Muscle of arm (tissue), 14 donors: ENCODE measurements at places on chromosomes 6 and 20. TPM values are rescaled to one million over a fixed set of nuclear protein-coding genes. Genes with fewer than 3 reads are reported as not detected.

Gene ENPP1
- polyA plus RNA-seq: 29.7 TPM

- DNase-seq: peak; percentile 69
Measured at GRCh38 chr6:126631363-126631762, 291.4 kb downstream of the CENPW start.

Gene RFX6
- polyA plus RNA-seq: not detected

DNA sequence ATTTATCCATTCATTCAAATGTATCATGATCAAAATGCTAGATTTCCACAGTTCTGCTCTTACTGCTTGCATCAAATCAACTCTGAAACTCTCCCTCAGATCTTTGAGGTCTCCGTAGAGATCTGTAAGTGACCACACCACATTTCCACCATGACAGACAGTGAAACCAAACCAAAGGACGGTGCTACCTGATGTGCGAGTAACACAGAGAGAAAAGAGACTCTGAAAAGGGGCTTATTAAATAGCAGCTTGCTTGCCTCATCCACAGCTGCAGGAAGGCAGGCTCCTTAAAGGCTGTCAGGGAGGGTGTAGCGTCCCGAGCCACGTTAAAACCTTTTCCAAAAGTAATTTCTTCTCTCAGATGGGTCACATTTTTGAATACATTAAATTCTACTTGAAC is 335.8 kb downstream of the PACRG start:
- no peak for DNase-seq

- no peak for DNase-seq
Measured at GRCh38 chr6:158801655-158802294, 17.4 kb downstream of the EZR start.

DNA sequence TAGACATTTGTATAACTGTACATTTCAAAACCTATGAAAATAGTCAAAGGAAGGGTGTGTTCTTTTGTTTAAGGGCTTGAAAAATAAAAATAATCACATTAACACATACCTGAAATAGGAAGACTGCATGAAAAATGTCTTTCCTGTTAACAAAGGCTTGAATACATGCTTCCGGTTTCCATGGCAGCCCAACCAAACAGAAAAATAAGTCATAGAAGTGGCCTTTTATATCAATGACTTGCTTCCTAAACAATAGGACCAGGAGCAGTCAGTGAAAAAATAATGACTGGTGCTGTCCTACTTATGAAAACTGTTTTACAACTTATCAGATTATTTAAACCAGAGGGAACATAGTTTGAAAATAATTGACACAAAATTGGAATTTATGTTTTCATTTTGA is 412.6 kb upstream of the PLCB4 start:
- DNase-seq: no peak

DNA sequence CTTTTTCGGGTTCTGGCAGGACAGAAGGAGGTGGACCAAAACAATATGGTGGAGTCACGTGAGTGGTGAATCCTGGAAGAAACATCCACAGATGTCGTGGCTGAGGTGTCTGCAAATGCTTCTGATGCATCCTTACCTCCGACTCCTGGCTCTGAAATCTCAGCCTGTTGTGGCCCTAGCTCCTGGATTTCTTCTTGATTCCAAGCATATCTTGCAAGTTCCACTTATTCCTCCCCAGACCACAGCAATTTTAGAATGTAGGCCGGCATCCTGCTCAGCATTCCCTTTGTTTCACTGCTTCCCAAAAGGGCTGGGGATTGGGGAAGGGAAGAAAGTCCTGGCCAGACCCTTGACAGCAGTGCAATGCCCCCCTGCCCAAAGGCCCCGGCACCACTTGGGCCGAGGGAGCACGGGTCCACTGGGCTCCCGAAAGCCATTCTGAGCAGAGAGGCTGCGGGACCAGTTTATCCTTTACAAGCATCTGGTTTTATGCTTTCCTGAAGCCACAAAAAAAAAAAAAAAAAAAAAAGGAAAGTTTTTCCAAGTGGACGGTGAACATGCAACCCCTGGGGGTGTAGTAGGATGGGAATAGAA is 200.9 kb upstream of the RNF24 start:
- DNase-seq: no peak

DNA sequence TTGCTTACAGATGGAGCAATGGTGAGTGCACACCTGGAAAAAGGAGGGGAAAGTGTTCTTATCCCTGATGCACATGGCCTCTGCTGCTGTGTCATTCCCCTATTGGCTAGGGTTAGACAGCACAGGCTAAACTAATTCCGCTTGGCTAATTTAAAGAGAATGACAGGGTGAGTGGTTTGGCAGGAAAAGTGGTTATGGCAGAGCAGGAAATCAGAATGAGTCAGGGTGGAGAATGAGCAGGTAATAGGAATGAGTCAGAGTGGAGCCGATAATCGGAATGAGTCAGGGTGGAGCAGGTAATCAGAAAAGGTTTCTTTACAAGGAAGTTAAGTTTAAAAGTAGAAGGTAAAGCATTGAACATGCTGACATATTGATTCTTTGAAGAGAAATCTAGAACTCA is 355.5 kb upstream of the HTR1E start:
- no peak for DNase-seq

Gene MAS1
- not detected for polyA plus RNA-seq

Gene NKX2-4
- polyA plus RNA-seq: not detected

Gene RCAN2
- 6.9 TPM for polyA plus RNA-seq

GRCh38 chr6:7723041-7723447 is 2.9 kb upstream of the BMP6 start:
- peak; percentile 82 for DNase-seq

- DNase-seq: no peak
Measured at GRCh38 chr20:14785065-14785743, 447.8 kb upstream of the FLRT3 start.

DNA sequence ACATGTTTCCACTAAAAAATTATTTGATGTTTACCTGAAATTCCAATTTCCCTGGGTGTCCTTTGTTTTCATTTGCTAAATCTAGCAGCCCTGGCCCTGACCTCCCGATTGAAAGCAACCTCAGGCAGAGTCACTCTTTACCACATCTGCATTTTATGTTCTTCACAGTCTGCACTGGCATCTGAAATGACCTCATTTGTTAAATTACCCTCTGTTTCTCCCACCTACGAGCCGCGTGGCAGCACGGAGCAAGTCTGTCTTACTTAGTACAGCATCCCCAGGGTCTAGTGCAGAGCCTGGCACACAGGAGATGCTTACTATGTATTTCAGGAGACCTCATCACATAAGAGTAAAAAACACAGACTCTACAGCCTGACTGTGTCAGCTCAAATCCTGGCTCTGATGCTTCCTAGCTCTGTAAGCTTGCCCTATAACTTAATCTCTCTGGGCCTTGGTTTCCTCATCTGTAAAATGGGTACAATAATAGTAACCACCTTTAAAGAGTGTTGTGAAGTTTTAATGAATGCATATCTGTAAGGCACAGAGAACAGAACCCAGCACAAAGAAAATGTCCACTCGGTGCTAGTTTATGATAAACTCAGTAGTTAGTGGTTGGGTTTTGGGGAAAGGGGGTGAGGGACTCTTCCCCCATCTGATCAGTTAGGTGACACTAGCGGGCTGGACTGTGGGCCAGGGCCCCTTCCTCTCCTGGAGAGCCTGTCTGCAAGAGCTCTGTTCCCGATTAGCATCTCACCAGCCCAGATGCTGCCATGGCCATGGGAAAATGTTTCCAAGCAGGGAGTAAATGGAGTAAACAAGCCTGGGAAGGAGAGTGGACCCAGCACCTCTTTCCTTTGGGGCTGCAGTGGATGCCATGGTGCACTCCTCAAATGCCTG is 88.2 kb downstream of the PREX1 start:
- no peak for DNase-seq

DNA sequence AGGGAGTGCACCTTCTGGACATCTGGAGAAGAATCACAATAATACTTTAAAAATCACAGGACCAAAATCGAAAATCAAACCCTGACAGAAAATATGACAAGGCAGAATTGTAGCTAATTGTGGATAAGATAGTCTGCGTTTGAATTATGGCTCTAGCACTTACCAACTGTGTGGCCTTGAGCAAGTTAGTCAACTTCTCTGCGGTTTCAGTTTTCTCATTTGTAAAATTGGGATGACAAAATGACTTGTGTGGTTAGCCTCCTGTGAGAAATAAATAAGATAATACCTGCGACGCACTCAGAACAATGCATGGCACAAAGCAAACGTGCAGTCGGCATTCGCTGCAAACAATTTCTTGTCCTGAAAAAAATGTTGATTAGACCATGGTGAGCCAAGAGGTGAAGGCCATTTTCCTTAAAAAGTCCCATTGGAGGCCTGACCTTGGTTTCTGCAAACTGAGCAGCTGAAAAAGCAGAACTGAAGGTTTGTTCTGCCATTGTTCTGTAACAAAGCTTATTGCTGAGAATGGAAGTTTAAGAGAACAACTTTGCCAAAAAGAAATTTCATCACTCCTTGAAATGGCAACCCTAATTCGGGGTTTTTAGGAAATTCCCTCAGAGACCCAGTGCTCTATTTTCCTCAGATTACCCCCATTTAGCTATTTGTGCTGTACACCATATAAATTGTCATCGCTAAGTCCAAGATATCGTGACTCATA is 266.3 kb downstream of the ERMARD start:
- no peak for DNase-seq

- DNase-seq: no peak
Measured at GRCh38 chr6:97438011-97438671, 155.1 kb upstream of the MMS22L start.

DNA sequence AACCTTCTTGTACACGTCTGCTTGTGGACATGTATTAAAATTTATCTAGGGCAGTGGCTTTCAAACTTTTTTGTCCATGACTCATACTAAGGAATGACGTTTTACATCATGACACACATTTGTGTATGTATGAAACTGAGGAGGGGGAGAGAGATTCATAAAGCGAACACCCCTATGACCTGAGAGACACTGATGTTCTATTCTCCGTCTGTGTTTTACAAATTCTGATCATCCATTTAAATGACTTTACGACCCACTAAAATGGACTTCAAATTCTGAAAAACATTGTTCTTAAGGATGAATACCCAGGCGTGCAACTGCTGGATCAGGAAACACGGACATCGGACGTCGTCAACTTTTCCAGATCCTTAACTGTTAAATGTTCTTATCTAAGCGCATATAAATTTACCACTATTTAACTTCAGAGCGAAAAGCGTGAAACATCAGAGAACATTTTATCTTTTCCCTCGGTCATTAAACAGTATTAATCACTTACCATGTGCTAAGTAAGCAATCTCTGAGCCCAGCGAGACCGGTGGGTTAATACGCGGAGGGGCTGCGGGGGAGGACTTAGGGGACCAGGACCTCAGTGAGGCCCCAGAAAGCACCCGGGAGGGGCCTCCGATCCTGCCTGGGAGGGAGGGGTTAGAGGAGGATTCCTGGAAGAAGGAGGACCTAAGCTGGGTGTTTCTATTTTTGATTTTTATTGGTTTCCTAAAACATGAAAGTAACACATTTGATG is 1.2 kb downstream of the PLAGL1 start:
- peak; percentile 52 for DNase-seq

Gene C6orf118
- polyA plus RNA-seq: 1.4 TPM

DNA sequence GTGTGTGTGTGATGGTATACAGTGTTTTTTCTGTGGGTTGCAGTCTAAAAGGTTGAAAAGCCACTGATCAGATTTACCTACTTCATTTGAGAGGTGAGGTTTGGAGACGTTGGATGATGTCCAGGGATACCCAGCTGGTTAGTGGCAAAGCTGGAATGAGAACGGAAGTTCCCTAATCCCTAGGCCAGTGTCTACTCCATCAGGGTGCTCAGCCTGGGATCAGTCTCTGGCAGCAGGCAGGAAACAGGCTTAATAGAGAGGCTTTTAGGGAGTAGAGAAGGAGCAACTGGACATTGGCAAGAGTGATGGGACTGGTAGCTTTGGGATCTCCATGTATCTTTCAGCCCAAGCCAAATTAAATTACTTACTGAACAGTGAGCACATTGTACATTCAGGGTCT is 80.7 kb downstream of the C6orf52 start:
- DNase-seq: no peak

DNA sequence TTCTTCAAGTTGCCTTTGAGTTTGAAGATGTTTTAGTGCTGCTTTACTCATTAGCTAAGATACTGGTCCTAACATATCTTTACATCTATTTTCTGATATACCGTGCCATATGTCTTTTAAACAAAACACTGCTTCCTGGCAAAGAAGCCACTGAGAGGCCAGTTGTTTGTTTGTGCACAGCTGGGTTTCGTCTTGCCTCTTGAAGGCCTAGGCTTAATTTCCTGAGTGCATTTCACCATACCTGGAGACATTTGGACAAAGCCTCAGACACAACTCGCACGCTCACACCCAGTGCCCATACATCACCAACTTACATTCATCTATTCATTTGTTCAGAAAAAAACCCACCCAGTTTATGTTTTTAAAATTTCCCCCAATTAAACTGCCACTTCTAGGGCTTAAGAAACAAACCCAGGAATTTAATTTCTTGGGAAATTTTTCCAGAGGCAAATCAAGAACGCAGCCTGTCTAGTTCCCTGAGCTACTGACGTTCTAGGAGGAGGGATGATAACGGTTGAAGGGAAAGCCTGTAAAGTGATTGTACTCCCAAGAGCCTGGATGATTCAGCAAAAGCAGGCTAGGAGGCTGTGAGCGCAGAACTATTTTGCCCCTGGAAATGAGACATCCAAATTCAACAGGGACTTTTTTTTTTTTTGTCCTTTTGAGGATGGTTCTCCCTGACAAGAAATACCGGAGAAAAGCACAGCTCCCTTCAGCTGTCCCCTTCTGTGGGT is 77.7 kb downstream of the OLIG3 start:
- DNase-seq: no peak

- DNase-seq: no peak
Measured at GRCh38 chr6:107819964-107820337, 4.2 kb downstream of the SCML4 start.

GRCh38 chr6:148375401-148375800 is 32.8 kb downstream of the SASH1 start:
- no peak for DNase-seq

Gene NMBR
- polyA plus RNA-seq: not detected

DNA sequence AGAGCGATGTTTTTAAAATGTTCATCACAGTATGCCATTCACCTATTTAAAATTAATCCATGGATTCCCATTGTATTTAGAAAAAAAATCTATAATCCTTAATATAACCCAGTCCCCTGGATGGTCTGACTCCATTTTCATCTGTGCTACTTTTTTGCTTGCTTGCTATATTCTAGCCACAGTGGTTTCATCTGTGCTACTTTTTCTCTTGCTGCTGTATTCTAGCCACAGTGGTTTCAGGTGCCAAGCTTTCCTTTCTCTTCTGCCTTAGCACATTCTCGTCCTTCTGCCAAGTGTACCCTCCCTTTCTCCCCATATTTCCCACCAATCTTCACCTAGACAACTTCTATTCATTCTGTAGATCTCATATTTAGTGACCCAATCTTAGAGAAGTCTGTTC is 33.3 kb upstream of the SOX4 start:
- no peak for DNase-seq

GRCh38 chr6:106522562-106523250 is 106.6 kb downstream of the RTN4IP1 start:
- DNase-seq: no peak

DNA sequence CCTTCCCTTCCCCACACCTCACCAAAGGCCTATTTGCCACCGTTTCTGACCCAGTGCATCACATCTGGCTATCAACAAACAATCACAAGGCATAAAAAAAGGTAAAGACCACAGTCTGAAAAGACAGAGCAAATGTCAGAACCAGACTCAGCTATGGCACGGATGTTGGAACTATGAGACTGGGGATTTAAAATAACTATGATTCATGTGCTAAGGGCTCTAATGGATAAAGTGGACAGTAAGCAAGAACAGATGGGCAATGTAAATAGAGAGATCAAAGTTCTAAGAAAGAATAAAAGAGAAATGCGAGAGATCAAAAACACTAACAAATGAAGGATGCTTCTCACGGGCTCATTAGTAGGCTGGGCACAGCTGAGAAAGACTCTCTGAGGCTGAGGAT is 99.5 kb downstream of the LAMP5 start:
- no peak for DNase-seq
